Daoy (cell line): ENCODE measurements at places on chromosomes 11 and 22.

DNA sequence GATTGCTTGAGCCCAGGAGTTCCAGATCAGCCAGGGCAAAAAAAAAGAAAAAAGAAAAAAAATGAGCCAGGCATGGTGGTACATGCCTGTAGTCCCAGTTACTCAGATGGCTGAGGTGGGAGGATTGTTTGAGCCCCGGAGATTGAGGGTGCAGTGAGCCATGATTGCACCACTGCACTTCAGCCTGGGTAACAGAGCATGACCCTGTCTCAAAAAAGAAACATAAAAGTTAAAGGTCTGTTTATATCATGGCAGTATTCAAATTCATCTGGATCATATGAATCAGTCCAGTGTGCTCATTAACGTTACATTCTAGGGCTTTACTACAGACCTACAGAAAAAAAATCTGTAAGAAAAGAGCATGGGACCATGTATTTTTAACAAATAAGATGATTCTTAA is 13.9 kb downstream of the HSD17B12 start:
- DNase-seq, result no peak

GRCh38 chr22:50101870-50102565 is 12.2 kb downstream of the MOV10L1 start:
- DNase-seq, result no peak

GRCh38 chr22:30720263-30720837 is 25.7 kb downstream of the OSBP2 start:
- no peak for DNase-seq

DNA sequence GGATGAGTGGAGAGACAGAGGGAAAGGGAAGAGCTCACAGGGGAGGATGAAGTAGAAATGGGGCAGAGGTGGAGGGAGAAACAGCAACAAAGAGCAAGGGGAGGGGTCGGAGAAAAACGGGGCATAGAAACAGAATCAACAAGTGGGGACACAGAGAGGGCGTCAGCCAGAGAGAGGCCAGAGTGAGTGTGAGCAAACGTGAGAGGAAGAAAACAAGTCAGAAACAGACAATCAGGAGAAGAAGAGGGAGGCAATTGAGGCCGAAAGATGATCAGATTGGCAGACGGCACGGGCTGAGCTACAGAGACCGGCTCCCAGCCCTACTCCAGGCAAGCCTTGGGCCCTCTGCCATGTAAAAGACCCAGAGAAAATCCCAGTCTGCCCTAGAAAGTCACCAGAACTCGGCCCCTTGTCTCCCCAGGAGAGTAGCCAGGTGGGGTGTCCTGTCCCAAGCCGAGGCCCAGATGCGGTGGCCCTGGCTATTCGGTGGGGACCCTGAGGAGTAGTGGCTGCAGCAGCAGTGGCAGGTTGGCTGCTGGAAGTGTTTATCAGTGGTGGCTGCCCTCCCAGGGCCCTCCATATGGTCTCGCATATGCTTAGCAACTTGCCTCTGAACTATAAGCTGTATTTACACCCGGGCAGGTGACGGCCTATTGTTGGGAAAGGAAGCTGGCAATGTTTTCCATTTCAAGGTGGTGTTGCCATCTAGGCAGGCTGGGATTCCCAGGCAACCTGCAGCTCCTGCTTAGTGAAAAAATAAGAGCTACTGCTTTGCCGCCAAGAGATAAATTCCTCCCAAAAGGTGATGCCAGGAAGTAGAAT is 14.8 kb upstream of the TSPAN18 start:
- DNase-seq, result no peak

GRCh38 chr11:11081288-11081687 is 223.4 kb upstream of the ZBED5 start:
- no peak for DNase-seq

- no peak for DNase-seq
Measured at GRCh38 chr11:33368931-33369330, 111.8 kb downstream of the HIPK3 start.

DNA sequence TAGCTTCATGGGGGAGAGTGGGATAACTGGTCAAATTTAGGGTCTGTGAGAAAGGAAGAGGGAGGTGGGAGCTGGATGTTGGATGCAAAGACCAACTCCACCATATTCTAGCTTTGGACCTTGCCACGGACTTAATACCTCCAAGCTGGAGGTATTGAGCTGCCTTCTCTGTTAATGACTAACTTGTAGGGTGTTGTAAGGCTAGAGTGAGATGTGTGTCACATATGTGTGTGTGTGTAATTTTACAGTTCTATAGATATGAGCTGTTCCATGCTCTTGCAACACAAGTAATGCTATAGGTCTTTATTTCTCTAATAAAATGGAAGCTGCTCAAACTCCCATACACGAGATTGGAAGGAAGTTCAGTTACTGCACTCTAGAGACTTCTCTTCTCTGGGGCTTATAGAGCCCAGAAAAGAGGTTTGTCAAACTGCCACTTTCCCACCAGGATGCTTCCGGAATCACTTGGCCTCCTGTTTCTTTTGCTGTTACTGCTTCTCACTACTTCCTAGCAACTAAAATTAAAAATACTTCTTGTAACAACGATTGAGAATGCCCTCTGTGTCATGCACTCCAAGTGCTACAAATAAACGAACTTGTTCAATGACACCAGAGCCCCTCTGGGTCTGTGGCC is 16.0 kb upstream of the FJX1 start:
- DNase-seq, result no peak

DNA sequence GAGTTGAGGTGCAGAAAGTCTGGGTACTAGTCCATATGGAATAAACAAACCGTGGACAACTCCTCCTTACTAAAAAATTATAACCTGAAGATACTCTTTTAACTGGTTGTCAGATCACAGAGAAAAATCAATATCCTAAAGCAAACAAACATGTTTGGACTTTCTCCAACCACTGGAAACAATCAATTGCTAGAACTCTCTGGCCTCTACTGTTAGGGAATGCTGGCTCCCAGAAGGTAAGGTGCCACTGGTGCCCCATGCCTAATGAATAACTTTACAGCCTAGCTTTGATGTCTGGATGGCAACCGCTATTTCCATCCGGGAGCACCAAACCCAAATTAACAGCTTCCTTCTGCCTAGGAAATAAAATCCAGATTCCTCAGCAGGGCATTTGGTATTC is 74.5 kb downstream of the AMBRA1 start:
- DNase-seq, result no peak
